ENCODE measurements at places on chromosomes 16 and 17.
A peak's percentile ranks its signal among the peaks of the same experiment; 100 is the strongest.

- no peak for DNase-seq
Observed at GRCh38 chr17:49980703-49981197, 11.8 kb downstream of the DLX4 start.

DNA sequence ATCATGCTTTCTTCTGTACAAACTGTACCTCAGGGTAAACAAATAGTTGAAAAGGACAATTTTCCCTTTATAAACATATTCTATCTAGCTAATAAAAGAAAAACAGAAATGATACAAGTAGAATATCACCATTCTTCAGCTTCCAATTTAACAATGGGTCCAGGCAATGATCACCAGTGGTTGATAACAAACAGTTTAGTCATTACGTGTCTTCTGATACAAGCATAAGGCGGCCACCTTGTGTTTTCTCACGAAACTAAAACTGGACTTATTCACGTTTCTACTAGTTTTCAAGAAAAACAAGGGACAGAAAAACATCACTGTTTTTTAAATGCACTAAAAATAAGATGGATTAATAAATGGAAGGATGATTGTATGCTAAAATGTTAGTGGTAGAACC is 58.3 kb downstream of the STH start:
- no peak for DNase-seq

DNA sequence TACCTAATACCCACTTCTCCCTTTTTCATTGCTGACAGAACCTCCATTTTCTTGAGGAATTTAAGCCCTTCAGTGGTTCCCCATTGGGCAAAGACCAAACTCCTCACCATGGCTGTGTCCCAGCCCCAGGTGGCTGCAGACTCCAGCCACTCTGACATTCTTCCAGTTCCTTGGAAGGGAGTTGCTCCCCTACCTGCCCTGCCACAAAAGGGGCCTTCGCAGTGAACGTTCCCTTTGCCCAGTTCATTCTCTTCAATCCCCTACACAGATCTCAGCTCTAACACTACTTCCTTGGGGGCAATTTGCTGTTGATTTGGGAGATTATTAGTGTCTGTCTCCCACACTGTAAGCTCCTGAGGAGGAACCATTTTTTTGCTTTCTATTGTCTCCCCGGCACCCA is 3.2 kb upstream of the AKTIP start:
- DNase-seq = no peak

DNA sequence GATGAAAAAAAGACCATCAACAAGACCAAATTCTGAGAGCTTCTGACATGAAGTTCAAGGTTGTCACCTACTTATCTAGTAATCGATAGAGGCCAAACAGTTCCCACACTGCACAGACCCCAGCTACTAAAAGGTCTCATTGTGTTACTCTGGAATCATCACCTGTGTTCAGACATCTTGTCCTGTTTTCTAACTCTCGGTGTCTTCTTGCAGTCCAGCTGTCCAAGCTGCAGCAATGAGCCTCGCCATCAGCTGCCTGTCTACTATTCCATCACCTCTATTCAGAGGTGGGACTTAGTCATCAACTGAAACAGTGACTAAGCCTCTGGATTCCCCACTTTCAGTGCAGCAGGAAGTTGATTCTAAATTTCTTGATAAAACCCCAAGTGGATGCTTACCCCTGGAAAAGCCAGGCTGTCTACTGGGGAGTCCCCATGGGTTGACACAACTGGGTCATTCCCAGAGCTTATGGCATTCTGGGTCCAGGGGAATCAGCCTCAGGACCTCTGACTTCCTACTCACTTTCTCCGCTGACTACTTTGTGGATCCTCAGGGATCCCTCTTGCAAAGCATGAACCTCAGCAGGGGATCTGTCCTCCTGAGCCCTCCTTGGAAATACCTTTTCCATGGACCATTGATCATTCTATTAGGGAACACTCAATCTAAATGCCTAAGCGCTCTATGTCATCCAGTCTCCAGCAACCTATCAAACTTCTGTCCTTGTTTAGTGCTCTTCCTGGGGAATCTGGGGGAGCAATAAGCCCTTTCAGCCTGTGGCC is 46.5 kb downstream of the HNF1B start:
- DNase-seq = no peak

DNA sequence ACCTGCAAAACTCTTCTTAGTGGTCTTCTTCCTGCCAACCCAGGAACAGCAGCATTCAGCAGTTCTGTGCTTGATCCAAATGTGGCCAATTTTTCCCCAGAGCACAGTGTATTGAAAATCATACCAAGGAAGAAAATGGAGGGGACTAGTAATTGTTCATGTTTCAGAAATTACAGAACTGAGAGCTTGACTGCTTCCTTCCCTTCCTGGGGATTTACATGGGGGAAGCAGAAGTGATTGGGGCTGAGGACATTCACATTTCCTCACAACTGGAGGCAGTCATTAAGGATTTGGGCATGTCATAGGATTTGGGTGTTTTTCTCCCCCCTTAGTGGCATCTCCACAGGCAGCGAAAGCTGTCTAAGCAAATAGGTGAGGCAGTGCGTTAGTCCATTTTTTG is 19.7 kb downstream of the CIITA start:
- no peak for DNase-seq

DNA sequence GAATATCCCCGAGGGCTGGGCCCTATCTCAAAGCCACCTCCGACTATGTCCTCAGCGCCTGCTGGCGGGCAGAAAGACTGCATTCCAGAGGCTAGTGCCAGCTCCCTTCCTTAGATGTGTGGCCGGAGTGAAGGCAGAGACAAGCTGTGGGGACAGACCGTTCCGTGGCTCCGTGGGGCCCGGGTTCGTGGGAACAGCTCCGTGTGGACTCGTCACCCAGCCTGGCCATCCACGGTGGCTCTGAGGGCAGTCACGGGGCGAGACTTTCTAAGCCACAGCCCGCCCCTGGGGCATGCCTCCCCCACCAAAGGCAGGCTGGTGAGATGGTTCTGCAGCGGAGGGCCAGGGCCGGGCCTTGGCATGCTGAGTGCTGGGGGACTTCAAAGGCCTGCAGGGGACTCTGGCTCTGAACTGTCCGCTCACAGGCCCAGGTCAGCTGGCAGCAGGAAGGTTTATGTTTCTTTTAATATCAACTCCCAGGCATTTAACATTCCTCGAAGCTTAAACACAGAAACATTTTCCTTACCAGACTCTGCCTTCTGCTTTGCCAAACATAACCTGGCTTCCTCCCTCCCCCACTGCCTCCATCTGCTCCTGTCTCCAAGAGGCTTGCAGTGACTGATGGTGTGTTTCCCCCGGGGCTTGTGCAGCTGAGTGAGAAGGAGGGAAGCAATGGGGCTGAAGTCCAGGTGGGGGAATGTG is 50.4 kb downstream of the TIMM22 start:
- no peak for DNase-seq

DNA sequence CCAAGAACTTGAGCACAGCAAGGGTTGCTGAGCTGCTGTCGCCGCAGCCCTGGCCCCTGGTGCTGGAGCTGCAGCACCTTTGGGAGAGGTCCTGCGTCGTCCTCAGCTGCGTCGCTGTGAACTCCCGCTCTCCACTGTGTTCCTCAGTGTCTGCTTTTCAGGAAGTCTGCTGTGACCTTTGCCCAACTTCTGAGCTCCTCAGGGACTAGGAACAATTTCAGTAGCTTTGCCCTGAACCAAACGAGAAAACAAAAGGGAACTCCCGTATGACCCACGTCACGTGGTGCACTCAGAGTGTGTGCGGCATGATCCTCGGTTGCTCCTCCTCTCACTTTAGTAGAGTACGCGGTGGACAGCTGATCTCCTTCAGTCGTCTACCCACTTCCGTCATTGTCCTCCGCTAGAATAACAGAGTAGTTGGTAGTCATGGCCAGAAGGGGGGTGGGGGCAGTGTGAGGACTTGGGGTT is 44.2 kb downstream of the WDR45B start:
- no peak for DNase-seq

GRCh38 chr17:70394473-70395232 is 225.3 kb downstream of the KCNJ2 start:
- no peak for DNase-seq

- DNase-seq = no peak
Observed at GRCh38 chr17:74296548-74296936, 22.5 kb downstream of the DNAI2 start.

- no peak for DNase-seq
Observed at GRCh38 chr16:48499923-48500381, 110.0 kb downstream of the N4BP1 start.

DNA sequence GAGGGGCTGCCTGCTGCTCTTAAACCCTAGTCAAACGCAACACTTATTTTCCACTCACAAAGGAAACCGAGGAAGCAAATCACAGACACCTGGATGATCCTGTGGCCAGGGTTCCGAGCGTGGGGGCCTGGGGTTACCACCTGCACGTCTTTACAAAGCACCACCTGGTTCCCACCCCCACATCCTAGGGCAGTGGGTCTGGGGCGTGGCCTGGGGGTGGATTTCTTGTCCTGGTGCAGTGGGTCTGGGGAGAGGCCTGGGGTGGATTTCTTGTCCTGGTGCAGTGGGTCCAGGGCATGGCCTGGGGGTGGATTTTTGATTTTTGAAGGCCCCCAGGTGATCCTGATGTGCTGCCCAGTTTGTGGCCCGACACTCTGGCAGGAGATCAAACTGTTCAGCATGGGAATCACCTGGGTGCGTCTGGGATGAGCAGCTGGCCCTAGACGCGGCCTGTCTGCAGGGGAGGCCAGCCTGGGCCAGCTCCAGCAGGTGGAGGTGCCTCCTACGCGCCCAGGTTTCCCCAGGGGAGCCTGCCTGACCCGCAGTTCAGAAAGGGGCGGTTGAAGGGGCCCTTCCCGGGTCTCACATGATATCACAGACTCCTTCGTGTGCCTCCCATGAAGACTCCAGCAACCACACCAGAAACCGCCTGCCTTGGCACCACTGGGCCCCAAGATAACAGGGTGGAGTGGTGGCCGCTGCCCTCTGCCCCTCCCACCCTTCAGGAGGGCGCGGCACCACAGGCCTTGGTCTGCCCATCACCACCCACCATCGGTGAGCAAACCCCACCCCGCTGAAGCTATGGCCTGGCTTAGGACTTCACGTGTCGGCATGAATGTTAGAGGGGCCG is 6.3 kb downstream of the HAGH start:
- no peak for DNase-seq

- DNase-seq = no peak
Observed at GRCh38 chr17:58360296-58361063, 8.5 kb upstream of the SUPT4H1 start.

DNA sequence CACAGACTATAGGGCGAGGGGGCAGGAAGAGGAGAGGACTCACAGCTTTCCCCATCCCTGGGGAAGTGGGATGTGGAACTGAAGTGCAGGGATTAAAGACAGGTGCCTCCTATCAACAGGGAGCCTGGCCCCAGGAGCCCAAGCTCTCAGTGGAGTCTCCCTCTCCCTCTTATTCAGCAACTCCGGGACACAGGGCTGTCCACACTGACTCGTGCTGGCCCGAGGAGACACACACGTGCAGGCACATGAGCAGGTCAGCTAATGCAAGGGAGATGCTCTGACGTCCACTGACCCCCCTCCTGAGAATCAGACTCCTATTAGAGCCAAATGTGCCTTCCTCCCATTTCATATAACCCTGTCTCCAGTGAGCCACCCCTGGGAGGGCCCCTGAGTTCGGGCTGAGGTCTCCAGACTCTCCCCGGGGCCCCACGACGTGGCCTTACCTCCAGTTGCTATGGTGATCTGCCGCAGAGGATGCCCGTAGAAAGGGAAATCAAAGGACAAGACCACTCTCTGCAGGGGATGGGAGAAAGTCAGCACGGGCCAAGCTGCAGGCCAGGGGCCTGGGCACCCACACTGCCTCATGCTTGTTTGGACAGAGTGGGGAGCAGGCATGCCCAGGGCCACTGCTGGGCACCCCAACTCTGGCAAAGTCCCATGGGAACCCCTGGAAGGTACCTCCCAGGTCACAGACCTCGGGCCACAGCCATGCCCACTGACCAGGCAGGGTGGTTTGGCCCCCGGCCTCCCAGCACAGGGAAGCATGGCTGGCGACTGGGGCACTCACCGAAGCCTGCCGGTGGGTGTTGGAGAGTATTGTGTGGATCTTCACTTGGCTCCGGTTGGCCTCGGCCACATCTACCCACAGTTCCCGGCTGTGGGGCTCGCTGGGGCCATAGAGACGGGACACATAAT is 42.7 kb downstream of the PLXDC1 start:
- DNase-seq = no peak

DNA sequence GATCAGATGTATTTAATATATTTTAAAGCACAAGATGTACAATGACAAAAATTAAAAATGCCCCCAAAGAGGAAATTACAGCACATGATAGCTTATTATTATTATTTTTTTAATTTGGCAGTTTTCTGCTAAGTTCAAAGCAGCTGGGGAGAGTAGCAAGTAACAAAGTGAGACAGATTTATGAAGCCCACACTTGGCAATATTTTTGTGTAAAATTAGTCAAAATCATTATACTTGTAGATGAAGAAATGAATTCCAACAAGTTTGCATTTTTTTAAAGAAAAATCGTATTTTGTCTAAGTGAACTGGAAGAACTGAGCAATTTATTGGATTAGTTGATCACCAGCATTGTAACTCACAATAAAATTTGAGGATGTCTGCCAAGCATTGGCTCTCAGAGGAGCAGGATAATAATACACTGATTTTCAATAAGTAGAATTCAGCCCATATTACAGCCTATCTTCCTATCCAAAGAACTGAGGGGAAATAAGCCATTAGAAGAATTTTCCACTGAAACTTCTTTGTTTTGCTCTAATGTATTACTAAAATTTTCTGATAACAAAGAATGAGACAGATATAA is 215.6 kb downstream of the MAP2K6 start:
- DNase-seq = no peak

DNA sequence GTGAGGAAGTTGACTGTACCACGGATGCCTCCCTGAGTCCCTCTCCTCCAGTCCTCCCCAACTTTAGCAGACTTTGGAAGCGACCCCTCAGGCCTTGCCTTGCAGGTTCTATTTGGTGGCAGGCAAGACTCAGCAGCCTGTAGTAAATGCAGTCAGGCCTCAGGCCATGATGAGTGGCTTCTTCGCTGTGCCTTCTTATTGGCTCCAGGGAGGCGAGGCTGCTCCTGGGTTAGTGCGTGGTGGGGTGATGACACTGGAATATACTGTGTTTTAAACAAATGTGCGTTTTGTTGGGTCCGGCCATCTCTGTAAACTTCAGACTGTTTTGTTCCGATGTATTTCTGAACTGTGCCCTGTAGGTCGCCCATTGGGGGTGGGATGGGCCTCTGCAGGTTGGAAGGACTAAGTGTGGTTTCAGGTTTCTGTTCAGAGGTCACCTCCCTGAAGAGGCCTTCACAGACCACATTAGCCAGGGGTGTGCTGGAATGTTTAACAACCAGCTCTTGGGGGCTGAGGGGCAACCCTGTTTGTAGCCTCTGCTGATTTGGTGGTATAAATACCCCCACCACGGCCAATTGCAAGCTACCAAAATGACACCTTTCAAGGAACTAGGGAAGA is 62.5 kb downstream of the CYLD start:
- DNase-seq = no peak

DNA sequence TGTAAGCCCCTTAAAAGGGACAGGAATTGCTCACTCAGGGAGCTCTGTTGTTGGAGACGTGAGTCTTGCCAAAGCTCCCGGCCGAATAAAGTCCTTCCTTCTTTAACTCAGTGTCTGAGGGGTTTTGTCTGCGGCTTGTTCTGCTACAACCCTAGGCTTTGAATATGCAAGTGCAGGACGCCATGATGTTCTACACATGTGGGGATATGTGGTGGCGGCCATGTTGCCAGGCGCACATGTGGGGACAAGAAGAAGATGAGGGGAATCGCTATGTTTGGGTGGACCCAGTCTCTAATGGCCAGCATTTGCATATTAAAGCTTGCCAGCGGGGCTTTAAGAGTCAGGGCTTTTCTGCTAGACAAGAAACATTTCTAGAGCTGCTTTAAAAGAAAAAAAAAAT is 96.8 kb upstream of the CA10 start:
- no peak for DNase-seq

GRCh38 chr17:77356690-77357201 is 216.0 kb downstream of the SEC14L1 start:
- peak; percentile 73 for DNase-seq

Data from osteocyte (in vitro differentiated cells).